ENCODE measurements at places on chromosomes 11 and 22. TPM values are rescaled to one million over a fixed set of nuclear protein-coding genes. Genes with fewer than 3 reads are reported as not detected.

Gene CNTF
- polyA plus RNA-seq: 1.4 TPM

Gene OR51E2
- 0.34 TPM for polyA plus RNA-seq

Gene LINC01488
- 0.09 TPM for polyA plus RNA-seq

Gene MS4A6E
- polyA plus RNA-seq: not detected

Gene RAB1B
- 122 TPM for polyA plus RNA-seq

Gene DDT
- polyA plus RNA-seq: 138 TPM

DNA sequence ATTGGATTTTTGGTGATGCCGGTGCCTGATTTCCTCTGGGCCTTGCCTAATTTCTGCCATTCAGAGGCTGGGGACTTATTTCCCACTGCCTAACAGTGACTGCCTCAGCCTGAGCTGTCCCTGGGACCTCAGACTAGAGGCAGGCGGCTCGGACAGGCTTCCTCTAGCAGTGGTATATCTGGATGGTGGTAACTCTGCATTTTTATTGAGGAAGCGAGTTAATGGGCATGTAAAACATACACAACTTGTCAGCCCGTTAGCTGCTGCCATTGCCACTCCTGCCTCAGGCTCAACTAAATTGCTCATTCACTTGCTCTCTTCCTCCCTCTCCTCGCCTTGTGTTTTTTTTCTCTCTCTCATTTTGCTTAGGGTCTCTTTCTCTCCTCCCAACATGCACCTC is 561.6 kb downstream of the BUD13 start:
- DNase-seq: no peak

DNA sequence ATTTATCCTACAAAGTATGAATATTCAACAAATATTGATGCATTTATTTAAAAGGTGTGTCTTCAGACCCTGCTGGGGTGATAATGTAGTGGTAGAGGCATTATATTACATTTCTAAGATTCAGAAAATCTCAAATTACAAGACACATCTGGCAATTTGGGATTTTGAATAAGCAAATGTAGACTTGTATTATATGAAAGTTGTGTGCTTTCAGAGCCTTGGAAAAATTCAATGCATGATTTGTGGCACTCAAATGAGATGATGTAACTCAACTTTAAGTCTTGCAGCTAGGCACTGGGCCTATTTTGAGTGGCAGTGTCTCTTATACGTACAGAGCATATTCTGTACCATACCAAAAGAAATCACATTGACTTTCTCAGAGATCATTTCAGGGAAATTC is 214.4 kb downstream of the ETS1 start:
- DNase-seq: no peak

DNA sequence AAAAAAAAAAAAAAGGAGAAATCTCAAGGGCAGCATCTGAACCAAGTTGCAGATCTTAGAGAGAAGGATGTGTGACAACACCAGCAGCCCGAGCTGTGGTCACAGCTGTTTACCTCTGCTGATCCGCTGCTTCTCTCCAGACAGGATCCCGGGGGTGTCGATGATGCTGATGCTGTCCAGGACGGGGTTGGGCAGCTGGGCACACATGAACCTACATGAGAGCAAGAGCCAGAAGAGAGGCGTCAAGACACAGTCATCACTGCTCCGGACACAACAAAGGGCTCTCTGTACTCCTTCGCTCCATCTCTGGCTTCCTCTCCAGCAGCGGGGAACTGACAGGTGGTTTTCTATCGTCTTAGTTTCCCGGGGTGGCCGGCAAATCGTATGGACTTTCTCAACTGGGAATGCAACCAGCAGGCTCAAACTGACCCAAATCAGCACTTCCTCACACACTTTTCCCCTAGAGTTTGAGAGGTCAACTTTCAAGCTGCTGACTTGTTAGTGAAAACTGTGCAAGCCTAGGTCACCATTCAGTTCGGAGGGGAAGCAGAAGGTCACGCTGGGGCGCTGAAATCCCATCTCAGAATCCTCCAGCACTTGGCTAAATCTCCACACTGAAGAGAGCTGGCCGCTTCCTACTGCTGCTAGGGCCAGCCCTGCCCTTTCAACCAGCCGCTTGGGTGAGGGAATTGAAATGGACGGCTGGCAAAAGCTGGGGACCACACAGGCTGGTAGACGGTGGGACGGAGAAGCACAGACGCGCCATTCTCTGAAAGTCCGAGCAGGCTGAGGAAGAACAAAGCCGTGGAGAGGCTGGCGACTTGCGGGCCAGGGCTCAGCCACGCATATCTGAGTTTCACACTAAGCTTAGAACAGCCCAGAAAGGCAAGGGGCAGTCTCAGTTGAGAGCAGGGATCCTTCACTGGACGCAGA is 3.8 kb downstream of the EHD1 start:
- no peak for DNase-seq

GRCh38 chr22:29877620-29878019 is 5.4 kb upstream of the MTMR3 start:
- DNase-seq: no peak

DNA sequence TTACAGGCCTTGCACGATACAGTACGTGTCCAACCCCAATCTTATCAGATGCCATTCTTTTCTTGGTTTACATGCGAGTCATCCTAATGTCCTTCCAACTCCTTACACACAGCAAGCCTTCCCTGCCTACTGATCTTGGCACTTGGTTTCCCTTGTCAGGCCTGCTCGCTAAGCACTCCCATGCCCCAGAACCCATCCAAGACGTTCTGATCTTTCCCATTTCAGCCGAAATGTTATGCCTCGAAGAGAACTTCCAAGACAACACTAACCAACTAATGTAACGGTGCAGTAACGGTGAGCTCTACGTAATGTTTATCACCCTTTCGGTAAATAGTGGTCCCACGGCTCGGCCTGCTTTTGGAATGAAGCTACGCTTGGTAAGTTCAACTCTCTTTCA is 521 bp downstream of the PES1 start:
- no peak for DNase-seq

DNA sequence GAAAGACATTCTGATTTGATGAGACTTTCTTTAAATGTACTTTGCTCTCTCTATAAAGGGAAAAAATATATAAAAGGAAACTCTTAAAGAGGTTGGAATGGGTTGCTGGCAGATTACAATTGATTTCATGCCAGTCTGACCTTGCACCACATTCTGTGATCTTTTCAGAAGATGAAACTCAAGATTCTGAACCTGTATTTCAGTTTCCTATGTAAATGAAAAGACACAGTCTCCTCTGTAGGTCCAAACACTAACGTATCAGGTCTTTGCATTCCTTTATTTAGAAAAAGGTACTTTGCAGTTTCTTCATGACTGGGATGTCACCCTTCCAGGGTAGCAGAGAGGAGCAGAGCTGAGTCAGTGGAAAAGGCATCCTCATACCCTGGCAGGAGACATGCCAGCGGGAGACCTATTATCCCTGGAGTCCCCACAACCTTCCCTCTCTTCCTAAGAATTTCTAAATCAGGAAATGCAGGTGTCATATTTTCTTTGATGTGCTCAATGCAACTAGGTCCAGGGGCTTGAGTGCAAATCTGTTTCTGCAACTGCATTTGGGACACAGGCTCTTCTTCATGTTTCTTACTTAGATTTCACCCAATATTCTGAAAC is 282.6 kb downstream of the CADM1 start:
- DNase-seq: no peak
